NCI-H1105 treated with DMSO at 0.1 percent for 48 hours (cell line): ENCODE measurements at places on chromosomes 2 and 18.

DNA sequence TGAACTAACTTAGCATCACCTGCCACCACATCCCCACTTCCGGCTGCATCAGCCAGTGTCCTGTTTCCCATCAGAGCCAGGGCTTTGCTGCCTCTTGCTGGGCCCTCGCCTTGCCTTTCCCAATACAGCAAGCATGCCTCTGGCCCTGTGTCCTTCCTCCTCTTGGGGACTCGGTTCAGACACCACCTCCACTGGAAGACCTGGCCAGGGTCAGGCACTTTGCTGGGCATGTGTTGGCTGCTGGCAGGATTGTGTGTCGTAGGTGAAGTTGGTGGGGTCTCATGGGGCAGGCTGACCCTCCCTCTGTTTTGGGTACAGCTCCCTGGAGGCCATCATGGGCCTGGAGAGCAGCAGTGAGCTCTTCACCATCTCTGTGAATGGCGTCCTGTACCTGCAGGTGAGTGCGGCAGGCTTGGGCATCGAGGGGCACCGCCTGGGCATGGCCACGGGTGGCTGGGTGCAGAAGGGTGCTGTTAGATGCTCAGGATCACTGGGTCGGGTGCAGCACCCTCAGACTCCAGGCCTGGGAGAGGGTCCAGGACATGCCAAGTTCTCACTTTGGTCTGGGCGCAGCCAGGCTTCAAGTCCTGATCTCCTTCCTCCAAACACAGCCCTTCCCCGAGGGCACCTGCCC is 6.6 kb downstream of the ERFE start:
- no peak for DNase-seq

DNA sequence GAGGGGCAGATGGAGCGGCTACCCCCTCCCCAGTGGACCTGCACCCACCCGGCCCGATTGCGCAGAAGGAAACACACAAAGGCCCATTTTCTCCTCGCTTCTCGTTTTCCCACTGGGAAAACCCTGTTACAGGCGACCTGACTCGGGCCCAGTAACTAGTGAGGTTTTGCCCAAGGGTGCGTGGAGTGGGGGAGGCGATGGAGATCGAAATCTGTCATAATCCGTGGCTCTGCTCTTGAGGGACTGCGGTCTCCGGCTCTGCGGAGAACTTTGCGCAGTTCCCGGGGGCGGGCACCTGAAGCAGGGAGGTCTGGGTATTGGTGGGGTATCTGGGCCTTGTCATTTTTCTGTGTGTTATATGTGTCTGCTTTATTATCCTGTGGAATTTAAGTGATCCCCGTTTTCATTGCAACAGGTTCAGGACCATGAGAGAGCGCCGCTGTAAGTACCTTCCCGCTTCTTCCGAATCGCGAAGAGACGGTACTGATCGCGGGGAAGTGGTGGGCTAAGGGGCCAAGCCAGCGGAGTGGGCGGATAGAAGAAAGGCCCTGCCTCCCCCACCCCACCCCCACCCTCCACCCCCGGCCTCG is 4.0 kb upstream of the HOXD4 start:
- no peak for DNase-seq

DNA sequence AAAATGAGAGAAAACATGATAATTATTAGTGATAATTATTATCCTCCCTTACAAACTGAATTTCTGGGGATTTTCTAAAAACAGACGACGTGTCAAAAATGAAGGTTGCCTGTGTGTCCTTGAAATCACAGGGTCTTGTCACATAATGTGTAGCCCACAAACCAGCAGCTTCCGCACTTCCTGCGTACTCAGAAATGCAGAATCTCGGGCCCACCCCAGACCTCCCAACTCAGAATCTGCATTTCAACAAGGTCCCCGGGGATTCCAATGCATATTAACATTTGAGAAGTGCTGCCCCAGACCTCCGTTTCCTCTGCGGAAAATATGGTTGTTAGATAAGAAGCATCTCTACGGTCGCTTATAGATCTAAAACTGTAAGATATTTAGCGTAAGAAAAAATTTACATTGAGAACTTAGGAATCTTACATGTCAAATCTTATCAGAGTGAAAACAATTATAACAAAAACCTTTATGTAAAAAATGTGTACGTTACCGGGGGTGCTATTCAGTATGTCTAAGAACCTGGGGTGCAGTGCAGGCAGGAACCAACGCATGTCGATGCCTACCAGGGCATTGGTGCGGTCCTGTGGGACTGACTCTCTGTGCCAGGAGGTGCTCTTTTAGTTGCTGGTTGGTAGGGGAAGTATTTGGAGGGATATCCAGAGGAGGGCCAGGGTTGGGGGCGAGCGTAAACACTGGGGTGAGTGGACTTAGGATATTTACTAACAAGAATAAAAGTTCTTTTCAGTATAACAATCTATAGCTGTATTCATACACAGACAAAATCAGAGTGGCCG is 15.2 kb downstream of the CDKL4 start:
- DNase-seq, result no peak

DNA sequence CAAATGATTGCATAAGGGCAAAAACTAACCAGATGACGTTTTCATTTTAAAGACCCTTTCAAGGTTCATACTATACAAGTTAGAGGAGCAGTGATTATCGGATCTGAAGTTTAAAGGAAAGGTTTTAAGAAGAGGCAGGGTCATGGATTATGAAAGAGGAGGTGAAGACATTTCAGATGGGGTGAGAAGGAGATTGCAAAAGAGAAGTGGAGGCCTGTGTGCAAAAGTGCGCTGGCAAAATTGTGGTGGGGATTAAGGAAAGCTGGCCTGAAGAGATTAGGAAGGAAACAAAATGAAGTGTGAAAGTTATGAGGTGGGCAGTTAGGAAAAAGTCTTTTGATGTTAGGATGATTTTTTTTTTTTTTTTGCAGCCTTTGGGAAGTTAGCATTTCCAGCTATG is 935.7 kb upstream of the FAM98A start:
- no peak for DNase-seq

DNA sequence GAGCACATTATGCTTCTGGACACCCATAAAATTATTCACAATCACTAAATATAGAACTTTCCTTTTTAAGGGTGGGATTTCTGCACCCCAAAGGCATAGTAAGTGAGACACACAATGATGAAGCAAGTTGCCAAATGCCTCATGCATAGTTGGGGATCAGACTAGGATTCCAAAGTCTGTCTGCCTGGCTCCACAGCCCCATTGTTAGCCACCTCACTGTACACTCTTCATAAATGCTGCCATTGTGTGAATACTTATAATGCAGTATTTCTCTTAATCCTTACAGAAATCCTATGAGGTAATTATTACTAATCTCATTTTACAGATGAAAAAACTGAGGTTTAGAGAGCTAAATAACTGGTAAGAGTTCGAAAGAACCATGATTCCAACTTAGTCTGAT is 738.6 kb downstream of the ERBB4 start:
- no peak for DNase-seq

DNA sequence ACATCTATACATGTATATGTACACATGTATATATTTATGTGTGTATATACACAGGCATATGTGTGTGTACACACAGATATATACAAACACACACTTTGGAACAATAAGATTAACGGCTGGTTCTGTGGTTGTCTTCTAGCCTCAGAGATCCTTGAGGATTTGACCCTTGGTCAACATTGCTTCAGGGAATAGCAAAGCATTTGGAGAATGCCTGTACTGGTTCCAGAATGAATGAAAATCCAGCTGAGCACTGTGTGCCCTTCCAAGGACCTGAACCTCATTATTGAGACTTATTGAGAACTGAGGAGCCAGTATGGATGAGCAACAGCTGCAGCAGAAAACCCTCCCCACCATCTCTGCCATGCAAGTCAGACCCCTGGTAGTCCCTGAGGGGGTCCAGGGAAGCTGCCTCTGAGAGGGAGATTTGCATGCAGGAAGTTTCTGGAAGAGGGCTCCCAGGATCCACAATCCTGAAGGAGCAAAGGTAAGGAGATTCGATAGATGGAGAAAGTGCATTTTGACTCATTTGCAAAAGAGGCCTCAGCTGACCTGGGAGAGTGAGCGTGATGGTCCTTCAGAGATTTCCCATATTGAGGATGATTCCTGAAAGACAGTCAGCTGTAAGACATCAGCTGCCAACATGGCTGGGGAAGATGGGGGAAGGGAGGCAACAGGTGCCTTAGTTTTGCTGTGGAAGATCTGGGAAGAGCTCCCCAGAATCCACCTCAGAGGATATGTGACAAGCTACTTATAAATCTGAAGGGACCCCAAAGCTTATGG is 166.6 kb upstream of the NCKAP5 start:
- DNase-seq, result no peak

GRCh38 chr2:162114271-162114670 is 37.8 kb downstream of the GCG start:
- no peak for DNase-seq

DNA sequence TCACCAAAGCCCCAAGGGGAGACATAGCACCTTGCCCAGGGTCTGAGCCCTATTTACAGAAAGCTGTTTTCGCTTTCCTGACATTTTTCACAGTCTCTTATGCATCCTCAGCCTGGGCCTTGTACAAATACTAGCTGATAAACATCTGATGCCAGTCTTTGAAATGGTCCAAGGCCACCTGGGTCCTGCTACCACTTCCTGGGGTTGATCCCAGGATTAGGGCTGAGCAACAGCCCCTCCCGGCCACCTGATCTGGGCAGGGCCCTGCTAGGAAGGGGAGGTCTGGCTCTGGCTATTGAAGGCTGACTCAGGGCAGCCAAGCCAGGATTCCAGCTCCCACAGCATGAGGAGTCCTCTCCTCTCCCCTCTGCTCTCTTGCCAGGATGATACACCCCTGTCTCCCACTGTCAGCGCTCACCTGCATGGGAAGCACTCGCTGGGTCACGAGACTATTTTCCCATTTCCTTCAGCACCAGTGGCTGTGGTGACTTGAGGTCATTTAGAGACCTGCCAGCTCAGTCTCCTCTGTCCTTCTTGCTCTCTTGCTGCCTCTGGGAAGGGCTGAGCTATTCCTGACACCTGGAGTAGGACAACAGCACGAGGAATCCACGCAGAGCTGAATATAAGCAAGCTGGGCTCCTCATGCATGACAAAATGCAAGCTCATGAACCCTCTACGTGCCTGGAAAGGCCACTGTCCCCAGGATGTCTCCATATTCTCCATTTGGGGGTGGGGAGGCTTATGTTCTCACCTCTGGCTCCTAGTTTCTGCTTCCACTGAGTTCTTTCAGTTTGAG is 53.0 kb upstream of the LGALSL start:
- no peak for DNase-seq

- peak; percentile 64 for DNase-seq
Measured at GRCh38 chr2:235740821-235741220, 247.0 kb downstream of the AGAP1 start.

GRCh38 chr2:194087089-194087958 is 1569.7 kb upstream of the SLC39A10 start:
- DNase-seq, result peak; percentile 84

DNA sequence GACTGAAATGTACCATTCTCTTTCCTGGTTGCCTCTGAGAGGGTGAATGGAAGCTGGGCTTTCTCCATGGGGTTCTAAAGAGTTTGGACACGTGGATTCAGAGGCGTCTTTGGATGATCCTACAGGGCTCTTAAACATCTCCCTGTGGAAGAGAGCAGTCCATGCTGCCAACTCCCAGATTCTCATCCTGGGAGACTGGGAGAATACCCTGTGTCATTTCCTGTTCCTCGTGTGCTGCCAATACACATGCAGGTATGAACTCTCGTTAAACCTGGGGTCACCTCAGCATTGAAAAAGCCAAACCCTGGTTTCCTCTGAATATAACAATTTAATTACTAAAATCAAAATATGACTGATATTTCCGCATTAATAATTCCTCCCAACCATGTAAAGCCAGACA is 73.3 kb upstream of the NT5C1B start:
- no peak for DNase-seq

DNA sequence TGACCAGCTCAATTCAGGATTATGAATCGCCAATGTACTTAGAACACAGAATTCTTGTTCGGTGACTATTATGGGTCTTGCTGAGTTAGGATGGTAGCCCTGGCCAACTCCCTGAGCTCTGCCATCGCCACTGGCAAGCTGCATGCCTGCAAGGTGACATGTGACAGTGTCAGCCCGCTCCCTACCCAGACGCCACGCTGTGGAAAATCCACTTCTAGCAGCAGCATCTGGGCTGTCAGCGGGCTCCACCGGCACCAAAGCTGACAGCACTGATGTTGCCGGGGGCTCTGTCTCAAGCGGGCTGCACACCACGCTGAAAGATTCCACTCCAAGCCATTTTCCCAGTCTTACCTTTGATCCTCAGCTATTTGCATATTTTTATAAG is 100.7 kb downstream of the MYT1L start:
- DNase-seq, result no peak

- no peak for DNase-seq
Measured at GRCh38 chr18:79578396-79579260, 101.0 kb upstream of the CTDP1 start.

- no peak for DNase-seq
Measured at GRCh38 chr2:72613931-72614330, 211.9 kb downstream of the EXOC6B start.

GRCh38 chr2:26327291-26328272 is 18.4 kb upstream of the SELENOI start:
- no peak for DNase-seq

DNA sequence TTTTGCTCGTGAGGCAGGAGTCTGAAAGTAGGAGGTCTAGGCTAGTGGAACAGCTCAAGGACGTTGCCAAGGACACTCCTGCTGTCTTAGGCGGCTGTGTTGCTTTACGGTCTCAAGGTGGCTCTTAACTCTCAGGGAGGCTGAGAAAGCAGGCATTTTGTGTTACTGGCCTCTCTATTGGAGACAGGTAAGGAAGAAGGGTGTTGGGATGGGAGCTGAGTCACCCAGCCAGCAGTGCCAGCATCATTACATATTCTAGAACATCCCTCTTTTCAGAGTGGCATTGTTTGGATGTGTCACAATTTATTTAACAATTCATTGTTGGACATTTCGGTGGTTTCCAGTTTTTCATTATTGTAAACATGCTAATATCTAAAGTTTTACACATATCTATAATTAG is 30.8 kb upstream of the TMEM214 start:
- no peak for DNase-seq

- DNase-seq, result no peak
Measured at GRCh38 chr2:25336383-25336841, 5.3 kb downstream of the DNMT3A start.

DNA sequence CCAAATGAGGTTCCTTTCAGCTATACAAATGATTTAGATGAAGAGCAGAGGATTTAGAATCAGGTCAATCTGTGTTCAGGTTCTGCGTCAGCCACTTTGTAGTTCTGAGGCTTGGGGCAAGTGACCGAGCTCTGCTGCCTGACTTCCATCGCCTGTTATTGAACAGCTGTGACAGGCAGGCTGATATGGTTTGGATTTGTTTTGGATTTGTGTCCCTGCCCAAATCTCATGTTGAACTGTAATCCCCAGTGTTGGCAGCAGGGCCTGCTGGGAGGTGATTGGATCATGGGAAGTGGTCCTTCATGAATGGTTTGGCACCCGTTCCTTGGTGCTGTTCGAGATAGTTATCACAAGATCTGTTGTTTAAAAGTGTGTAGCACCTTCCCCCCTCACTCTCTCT is 18.6 kb downstream of the TYMS start:
- no peak for DNase-seq
